ENCODE measurements at places on chromosomes 11 and 22.

- no peak for DNase-seq
Observed at GRCh38 chr11:129739339-129739738, 76.3 kb upstream of the TMEM45B start.

GRCh38 chr11:120931057-120931779, 92.7 kb upstream of the TBCEL start:
- no peak for DNase-seq

DNA sequence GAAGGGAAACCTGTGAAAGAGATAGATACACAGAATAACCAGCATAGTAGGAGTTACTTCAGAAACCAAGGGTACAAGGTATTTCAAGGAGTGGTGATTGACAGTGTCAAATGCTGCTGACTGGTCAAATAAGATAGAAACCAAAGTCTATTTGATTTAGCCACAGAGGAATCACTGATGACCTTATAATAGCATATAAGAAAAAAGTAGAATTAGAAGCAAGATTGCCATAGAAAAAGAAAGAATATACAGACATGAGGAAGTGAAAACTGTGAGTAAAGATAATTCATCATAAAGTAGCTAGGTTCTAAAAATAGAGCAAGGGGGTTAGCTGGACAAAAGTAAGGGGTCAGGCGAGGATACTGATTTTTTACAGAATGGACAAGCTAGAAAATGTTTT, 14.2 kb downstream of the ZBTB44 start:
- no peak for DNase-seq

DNA sequence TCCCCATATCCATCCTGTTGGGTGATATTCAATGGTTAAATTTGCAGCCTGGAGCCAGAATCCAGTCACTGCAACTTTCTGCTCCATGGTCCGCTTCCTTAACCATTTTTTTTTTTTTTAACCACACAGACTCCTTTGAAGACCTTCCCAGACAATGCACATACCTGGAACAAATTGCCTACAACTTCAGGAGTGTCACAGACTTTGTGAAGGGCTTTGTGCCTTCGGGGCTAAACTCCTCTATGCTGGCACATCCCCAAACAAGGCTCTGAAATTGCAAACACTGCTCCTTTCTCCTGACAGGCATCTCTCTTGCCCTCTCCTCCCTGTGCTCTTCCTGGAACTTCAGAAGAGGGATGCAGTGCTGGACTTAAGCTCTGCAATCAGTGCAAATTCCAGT, 40.6 kb downstream of the TENM4 start:
- DNase-seq: no peak

DNA sequence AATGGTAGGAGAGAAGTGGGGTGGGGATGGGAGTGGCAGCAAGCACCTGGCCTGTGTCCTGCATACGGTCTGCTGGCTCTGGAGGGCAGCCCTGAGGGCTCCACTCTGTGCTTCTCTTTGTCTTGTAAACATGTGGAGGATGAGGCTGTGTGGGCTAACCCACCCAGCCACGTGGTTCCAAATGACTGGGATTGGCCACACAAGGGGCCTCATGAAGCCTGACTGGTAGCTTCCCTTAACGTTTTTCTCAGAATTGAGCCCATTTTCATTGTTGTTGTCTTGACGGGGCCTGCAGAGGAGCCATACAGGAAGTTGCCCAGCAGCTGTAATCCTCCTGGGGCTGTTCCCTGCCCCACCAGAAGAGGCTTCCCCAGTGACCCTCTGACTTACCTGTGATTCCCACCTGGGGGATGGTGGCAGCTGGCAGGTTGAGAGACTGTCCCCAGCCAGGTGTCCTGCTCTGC, 18.0 kb downstream of the DERL3 start:
- no peak for DNase-seq

- no peak for DNase-seq
Observed at GRCh38 chr22:48456449-48456848, 1371.2 kb downstream of the BRD1 start.

GRCh38 chr22:37925330-37925729, 19.2 kb downstream of the MICALL1 start:
- DNase-seq: no peak

DNA sequence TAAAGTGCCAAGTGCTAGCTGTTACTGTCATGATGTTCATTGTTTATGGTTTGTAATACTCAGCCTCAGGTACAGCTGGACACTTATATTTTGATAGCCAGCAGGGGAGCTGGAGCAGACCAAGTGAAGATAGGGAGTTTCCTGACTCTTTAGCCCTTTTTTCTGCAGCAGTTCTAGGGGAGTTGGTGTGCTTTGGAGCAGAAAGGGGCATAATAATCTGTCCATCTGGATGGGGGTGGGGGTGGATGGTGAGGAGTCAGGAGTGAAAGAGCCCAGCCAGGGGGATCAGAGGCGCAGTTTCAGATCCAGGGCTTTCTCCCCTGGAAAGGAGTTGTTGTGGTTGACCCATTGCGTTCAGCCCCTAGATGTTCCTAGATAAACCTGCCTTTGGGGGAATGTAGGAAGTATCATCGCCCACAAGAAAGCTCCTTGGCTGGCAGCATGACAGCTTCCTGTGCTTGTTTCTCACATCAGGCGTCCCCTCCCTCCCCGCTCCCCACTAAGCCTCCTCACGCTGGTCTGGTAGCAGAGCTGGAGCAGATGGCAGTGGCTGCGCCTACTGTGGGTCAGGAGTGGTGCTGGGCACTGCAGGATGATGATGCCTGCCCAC, 41.9 kb downstream of the MED15 start:
- DNase-seq: no peak

DNA sequence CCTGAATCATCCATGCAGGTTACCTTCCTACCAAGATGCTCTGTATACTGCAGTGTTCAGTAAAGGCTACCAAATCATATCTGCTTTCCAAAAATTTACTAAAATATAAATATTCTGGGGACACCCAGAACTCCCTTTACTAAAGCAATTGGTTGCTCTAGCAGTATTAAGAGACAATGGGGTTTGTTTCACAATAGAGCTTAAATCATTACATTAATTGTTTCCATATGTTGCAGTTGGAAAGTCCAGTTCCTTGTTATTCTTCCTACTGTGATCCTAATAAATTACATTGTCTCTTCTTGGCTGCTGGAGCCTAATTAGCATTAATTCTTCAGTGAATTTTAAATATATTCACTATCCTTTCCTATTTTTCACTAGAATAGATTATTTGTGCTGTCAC, 316.0 kb upstream of the MTNR1B start:
- DNase-seq: no peak

DNA sequence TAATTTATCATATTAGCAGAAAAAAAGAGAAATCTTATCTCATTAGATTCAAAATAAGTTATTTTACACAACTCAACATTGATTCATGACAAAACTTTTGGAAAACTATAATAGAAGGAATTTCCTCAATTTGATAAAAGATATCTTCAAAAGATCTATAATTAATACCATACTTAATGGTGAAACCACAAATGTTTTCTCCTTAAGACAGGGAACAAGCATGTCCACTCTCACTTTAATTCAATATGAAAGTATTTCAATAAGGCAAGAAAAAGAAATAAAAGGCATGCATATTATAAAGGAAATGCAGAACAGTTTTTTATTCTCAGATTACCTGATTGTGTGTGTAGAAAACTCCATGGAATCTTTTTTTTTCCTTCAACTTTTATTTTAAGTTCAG, 23.6 kb downstream of the MTNR1B start:
- DNase-seq: no peak

All from stimulated activated CD4-positive, alpha-beta T cell treated with anti-CD3 and anti-CD28 coated beads, Interleukin-2, amount 100 ng/mL, for 48 hours (primary cell).